Epithelial cell of esophagus (primary cell): ENCODE measurements at places on chromosomes 7 and 10.

GRCh38 chr10:132078746-132079345, 13.1 kb downstream of the JAKMIP3 start:
- DNase-seq = no peak

- DNase-seq = no peak
Observed at GRCh38 chr10:21889477-21890275, 113.9 kb downstream of the DNAJC1 start.

DNA sequence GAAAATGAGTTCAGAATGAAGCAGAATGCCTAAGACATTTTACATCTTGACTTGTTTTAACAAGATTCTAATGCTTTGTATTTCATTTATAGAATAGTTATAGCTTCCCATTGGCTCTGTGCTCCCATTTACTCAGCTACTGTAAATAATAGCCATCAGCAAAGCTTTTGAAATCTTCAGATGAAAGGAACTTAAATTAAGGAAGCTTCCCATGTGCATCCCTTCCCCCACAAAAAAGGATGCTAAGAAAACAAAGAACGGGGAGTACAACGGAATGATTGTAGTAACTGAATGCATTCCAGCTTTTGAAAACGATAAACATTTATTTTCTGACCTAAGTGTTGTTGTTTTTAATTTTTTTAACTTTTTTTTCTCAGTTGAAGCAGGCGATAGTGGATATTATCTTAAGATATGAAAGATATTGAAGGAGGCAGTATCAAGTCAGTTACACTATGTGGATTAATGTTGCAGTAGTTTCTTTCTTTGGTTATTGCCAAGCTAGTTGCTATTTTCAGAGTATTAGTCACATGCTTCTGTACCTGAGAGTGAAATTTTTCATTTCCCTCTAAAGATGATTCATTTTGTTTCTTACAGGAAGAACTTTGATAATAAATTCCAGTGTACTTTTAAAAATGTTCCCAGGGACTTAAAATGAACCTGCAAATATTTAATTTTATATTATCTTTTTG, 129.2 kb downstream of the KCND2 start:
- peak; percentile 78 for DNase-seq

- peak; percentile 50 for DNase-seq
Observed at GRCh38 chr10:34092891-34093290, 722.2 kb downstream of the PARD3 start.
